ENCODE measurements at places on chromosomes 2 and 18.
A peak's percentile ranks its signal among the peaks of the same experiment; 100 is the strongest.

- no peak for DNase-seq
These were observed 545.0 kb downstream of the SOX11 start for GRCh38 chr2:6237039-6237660.

- DNase-seq: no peak
These were observed 191.5 kb downstream of the SLC8A1 start for GRCh38 chr2:40260437-40260836.

DNA sequence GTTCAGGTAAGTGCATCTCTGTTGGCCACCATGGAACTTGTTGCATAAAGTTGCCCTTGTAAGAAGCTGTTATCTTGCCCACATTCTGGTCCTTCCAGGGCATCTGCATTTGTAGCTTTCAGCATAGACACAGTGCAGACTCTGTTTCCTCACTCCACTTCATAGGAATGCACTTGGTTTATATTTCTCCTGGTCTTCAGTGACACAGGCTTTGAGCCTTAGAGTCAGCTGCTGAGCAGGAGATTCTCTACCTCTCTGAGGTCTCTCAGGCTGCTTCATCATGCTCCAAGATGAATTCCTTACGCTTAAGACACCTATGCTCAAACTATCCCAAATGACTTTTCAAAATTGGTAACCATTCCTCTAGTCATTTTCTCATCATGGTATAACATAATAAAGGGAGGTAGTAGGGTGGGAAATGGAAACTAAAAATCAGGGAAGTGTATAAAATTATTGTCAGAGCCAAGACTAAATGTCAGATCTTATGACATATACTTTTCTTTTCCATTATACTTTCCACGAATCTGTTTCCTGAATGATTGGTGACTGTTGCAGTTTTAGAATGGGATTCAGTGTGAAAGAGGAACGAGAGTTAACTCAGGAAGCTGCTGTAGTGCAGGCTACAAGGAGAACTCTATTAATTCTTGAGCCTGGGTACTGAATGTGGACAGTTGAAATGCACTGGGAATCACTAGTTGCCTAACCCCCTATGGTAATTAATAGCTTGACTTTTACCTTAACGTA is 72.0 kb downstream of the GALNT1 start:
- no peak for DNase-seq

- DNase-seq: peak; percentile 19
These were observed at the start of gene CHN1 for GRCh38 chr2:175004980-175005732. CHN1 (minus strand) TSS chr2:175005381; CDS start chr2:175004912, 469 bp downstream.

DNA sequence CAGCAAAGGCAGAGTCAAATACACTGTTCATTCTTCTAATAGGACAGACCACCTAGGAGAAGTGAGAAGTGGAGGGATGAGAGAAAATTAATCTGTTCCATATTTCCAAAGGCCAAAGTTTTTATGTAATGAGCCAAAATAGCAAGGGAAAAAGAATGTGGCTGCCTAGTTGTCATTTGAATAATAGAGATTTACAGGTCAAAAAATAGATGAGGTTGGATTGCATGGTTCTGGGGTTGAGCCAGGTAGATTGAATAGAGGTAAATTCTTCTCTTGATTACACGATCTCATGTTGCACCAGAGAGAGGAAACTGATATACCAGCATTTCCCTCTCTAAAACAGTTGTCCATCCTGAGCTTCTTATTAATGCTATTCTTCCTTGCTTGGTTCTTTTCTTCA is 325.8 kb downstream of the CCDC178 start:
- no peak for DNase-seq

DNA sequence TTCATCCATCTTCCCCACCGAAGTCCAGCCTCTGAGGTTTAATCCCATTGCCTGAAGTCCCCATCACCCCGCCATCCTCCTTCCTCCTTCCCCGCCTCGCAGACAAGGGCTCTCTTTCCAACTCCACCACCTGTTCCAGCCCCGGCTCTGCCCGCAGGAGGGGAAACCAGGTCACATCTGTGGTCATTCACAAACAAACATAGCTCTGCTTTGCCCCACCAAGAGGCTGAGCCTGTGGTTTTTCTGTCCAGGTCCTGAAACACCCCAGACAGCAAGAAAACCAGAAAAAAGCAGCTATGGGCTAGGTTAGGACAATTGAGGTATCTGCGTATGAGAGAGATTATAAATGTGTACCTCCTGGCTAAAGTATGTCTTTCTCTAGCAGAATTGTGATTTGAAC is 144.7 kb downstream of the GLI2 start:
- no peak for DNase-seq

DNA sequence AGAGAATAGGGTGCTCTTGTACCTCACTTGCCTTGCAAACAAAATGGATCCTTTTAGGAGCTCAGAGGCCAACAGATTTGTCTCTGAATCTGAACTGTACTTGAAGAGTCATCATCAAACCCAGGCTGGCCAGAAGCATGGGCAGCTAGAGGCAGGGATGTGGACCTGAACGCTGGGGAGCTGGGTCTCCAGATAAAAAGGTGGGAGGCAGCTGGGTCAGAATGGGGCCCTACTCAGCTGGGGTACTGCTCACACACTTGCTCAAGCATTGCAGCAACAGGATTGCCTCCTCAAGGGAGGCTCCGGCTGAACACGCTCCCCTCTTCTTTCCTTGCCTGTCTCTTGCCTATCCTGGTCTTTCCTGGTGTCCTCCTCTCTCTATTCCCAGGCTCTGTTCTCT is 57.3 kb upstream of the SIX3 start:
- DNase-seq: no peak

- no peak for DNase-seq
These were observed 59.3 kb downstream of the UNC80 start for GRCh38 chr2:209830722-209831465.

- no peak for DNase-seq
These were observed 128.2 kb upstream of the CXCR4 start for GRCh38 chr2:136246086-136246669.

DNA sequence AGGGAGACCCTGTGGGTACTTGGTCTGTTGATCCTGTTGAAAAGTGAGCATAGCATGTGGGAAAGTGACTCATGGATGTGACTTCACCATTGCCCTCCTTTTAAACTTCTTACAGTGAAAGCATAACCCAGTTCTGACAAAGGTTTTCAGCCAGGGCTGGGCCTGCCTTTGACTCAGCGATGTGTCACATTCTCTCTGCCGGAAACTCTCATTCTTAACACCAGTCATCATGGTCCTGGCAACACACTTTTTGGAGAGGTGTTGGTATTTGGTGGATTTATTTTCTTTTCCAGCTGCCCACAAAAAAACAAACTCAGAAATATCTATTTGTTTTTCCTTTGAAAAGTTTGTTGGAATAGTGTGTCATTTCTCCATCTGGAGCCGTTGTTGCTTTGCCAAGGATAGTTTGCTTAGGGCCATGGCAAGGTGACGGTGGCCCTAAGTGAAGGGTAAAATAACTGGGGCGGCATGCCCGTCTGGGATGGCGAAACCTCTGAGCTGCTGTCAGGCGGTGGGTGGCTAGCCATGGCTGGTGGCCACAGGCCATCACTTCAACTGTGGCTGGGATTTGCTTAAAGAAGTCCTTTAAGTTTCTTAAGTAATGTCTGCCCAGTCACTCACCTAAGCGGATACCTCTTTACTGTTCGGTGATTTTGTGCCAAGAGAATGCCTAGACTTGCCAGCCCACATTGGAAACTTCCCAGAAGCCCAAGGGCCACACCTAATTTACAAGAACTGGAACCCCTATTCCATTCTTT is 123.3 kb downstream of the LTBP1 start:
- DNase-seq: no peak

DNA sequence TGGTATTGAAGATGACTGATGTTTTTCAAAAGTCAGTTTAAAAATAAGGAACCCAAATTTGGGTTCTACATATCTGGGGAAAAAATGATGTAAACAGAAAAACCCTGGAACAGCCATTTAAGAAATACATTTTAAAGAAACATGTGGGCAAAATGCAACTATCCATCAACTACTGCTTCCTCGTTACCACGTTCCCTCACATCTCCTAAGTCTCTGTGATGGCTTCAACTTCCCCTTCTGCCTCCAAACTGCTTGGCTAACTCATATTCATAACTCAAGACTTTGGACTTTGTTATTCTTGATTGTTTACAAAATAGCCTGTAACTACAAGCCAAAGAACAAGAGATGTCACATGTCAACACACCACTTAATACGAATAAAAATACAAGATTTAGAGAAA is 116.3 kb downstream of the DYM start:
- DNase-seq: no peak

DNA sequence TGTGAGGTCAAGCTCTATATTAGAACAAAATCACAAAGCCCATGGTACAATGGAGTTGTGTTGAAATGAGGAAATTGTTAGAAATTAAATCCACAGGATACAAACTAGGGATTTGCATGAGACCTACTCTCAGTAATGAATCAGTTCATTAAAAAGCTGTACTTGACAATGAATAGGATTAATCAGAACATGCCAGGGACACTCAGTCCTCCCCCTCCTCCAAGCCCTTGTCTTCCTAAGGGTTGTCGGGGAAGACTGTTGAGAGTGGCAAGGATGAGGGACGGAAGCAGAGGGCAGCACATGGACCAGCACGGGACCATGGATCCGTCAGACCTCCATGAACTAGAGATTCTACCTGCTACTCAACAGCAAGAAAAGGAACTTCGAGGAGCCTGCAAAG is 39.8 kb downstream of the SPRED2 start:
- DNase-seq: no peak

GRCh38 chr18:49733321-49733720 is 80.0 kb downstream of the ACAA2 start:
- DNase-seq: no peak

DNA sequence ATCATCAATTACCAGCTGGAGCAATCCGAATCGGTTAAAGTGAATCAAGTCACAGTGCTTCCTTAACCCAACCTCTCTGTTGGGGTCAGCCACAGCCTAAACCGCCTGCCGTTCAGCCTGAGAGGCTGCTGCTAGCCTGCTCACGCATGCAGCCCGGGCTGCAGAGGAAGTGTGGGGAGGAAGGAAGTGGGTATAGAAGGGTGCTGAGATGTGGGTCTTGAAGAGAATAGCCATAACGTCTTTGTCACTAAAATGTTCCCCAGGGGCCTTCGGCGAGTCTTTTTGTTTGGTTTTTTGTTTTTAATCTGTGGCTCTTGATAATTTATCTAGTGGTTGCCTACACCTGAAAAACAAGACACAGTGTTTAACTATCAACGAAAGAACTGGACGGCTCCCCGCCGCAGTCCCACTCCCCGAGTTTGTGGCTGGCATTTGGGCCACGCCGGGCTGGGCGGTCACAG is 496 bp upstream of the ITGA4 start:
- DNase-seq: peak; percentile 50

DNA sequence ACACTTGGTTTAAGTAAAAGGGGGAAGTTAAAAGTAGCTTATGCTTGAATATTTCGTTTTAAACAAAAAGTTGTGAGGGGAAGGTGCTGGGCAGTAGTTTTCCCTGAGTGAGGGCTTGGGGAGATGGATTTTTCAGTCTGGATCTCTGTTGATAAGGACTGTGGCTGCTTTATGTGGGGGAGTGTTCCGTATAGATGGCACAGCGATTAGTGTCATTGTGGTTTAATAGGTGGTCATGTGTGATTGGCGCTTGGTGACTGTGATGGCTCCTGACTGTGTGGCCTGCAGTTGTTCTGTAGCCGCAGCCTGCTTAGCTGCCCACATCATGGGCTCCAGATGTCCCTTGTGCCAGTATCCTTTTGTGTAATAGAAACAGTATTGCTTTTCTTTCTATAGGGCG is 156.2 kb downstream of the WDSUB1 start:
- DNase-seq: no peak

- DNase-seq: no peak
These were observed 73.1 kb downstream of the RAB3GAP1 start for GRCh38 chr2:135124924-135125886.

- no peak for DNase-seq
These were observed 7.3 kb downstream of the TEX51 start for GRCh38 chr2:126905991-126906390.

- no peak for DNase-seq
These were observed 12.6 kb downstream of the C18orf63 start for GRCh38 chr18:74328206-74328605.

DNA sequence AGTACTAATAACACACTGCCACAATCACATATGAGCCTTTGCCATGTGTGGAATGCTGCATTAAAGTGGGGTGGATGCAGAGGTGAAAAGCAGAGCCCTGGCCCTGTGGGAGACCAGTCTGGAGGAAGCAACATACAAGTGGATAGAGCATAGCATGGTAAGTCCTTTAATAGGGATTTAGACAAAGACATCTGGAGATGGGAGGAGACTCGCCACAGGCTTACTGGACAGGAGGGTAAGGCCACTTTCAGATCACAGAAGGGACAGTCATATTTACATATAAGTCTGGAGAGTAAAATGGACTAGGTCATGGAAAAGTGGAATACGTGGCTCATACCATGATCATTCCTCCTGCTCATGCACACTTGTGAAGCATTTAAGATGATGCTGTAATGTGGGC is 84.3 kb downstream of the PPP1R1C start:
- DNase-seq: no peak

GRCh38 chr2:236161531-236161930 is 6.7 kb downstream of the GBX2 start:
- DNase-seq: no peak

- DNase-seq: no peak
These were observed 77.9 kb downstream of the LIMS1 start for GRCh38 chr2:108612153-108612513.

DNA sequence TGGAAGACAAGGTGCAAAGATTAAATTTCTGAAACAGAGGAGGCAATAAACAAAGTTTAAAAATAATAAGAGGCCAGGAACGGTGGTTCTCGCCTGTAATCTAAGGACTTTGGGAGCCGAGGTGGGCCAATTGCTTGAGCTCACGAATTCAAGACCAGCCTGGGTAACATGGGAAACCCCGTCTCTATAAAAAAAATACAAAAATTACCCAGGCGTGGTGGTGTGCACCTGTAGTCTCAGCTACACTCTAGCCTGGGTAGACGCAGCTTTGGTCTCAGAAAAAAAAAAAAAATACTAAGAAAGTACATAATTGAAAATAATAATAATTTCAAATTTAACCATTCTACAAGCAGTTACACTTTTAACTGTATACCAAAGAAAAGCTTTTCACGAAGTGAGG is 744.6 kb upstream of the POU3F3 start:
- DNase-seq: no peak

DNA sequence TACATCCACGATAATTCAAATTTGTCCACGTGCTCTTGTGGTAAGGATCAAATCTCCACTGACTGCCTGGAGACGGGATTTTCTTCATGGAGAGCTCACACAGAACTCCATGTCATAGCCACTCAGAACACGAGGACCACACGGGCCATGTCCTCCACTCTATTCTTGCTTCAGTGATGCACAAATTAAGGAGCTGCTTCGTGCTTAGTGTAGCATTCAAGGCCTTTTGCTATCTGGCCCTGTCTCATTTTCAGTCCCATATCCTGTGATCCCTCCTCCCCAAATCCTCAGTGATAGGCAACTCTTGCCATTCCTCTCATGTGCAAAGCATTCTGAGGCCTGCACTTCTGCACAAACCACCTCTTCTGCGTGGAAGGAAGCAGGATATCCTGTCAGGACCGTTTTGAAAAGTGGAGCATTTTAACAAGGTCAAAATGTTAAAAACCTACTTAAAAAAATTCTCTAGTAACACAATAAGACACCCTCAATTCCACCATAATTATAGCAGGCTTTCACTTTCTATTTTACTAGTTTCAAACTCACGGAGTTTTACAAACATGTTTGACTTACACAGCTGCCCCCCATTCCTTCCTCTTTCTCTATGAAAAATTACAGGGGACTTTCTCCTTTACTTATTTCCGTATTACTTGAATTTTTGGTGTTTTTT is 35.2 kb downstream of the ST3GAL5 start:
- DNase-seq: no peak

Data from activated CD8-positive, alpha-beta memory T cell treated with anti-CD3 and anti-CD28 coated beads for 1 hour (primary cell).